ENCODE measurements at places on chromosomes 4 and X.

DNA sequence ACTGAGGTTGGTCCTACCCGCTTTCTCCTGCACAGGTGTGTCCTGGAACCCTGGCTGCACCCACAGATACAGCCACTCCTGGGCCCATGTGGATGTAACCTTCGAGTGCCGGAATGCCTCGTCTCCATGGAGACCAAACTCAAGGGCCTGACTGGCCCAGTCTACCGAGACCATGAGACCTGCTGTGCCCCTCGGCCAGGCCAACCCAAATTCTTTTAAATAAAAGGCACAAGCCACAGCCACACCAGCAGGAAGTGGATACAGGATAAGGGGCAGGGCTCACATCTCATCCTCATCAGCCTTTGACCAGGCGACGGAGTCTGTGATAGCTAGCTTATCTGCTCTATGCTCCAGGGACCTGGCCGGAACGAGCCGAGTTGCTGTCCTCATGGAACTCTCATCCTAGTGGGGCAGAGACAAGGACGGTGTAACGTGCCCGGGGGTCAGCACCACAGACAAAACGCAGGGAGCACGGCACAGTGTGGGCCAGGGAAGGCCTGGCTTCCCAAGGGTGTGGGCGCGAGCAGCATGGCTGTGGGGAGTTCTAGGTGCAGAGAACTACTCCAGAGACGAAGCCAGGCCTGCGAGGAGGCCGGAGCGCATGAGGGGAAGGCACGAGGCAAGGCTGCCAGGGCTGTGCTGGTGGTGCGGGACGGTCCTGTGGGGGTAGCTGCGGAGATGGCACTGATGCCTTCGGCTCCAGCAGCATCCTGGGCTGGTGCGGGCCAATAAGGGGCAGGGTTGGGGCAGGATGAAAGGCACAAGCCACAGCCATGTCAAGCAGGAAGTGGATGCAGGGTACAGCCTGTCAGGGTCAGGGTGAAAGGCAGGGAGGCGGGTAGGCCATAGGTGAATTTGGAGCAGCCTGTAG is 22.7 kb downstream of the NOP14 start:
- peaks cover 82% of the 10 kb centered on the region for H3K36me3 ChIP-seq
- DNase-seq: no peak
- H3K27ac ChIP-seq: no peak overlapping the region
- no peaks in the 10 kb centered on the region for H3K27me3 ChIP-seq

DNA sequence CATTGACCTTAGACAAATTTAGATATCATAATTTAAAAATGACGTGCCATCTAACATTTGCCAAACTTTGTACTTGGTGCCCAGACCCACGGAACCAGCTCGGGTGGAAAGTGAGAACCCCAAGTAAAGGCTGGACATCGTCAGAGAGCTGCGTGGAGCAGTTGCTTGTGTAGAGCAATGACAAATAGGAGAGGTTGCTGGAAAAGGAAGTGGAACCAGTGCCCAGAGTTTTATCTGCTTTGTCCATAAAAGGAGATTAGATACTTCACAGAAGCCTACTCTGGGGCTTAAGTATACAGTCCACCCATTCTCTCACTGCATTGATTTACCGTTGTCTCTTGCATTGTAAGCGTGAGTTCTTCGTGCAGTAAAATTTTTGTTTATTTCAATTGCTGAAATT is 5.4 kb upstream of the TBC1D1 start:
- no peak for DNase-seq
- no peaks in the 10 kb centered on the region for H3K36me3 ChIP-seq
- no peaks in the 10 kb centered on the region for H3K27me3 ChIP-seq
- peak overlapping the region; percentile 57 for H3K27ac ChIP-seq

GRCh38 chrX:103187953-103188475 is 26.9 kb upstream of the BEX4 start:
- no peak overlapping the region for H3K4me3 ChIP-seq
- no peak for DNase-seq
- no peaks in the 10 kb centered on the region for H3K36me3 ChIP-seq

- no peaks in the 10 kb centered on the region for H3K27me3 ChIP-seq
- H3K36me3 ChIP-seq: no peaks in the 10 kb centered on the region
- H3K4me1 ChIP-seq: no peaks in the 10 kb centered on the region
- DNase-seq: no peak
- H3K27ac ChIP-seq: no peak overlapping the region
- no peak overlapping the region for H3K4me3 ChIP-seq
Measured at GRCh38 chrX:43456063-43456462, 200.0 kb upstream of the MAOA start.

DNA sequence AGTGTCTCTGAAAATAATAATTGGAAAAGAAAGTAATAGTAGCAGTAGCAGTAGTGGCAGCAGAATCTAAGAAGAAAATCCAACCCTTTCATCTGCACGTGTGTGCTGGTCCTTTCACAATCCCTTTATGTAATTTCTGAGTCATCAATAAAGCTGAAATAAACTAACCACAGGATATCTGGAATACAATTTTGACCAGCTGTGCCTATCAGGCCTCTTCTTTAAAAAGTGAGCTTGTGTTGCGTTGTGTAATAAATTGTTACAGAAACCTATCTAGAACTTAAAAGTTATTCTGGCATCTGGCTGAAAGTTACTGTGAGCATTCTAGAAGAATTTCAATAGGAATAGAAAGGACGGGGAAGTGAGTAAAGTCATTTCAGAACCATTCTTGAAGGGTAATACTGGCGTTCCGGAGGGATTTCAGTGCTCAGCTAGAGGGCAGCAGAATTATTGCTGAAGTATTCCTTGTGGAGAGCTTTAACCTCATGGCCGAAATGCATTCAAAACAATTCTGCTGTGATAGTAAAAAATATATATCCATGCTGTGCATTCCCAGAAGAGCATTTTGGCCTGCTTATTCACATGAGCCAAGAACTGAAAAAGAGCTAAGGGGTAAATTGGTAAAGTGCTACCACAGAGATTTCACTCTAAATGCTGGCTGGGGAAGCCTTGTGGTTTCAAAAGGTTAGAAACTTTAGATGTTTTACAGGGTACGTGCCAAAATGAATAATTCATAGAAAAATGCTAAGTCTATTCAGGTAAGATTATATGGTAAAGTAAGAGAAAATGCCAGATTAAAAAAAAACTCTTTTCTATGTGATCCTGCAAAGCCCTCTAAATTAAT is 260.6 kb downstream of the NKX6-1 start:
- no peaks in the 10 kb centered on the region for H3K36me3 ChIP-seq
- no peak overlapping the region for H3K27ac ChIP-seq
- DNase-seq: no peak
- H3K4me3 ChIP-seq: no peak overlapping the region
- no peaks in the 10 kb centered on the region for H3K4me1 ChIP-seq

GRCh38 chr4:177380730-177381287 is 61.4 kb downstream of the AGA start:
- H3K36me3 ChIP-seq: no peaks in the 10 kb centered on the region
- DNase-seq: no peak
- no peak overlapping the region for H3K27ac ChIP-seq
- no peaks in the 10 kb centered on the region for H3K4me1 ChIP-seq
- no peaks in the 10 kb centered on the region for H3K27me3 ChIP-seq

DNA sequence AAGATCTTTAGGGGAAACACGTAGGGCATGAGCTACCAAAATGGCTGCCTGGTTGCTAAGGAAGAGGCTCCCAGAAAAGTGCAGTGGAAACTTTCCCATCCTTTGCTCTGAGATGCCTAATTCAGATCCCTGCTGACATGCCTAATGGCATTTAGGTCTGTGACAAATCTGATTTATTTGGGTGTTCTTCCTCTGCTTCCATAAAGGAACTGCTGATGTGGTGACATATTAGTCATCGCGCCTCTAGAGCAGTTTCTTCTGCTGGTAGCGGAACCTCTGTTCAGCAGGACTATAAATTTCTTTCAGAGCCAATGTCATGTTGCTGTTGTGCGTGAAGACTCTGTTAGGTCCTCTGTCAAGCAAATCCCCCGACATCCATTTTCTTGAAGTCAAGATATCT is 310.0 kb downstream of the PDHA2 start:
- no peak overlapping the region for H3K4me3 ChIP-seq
- H3K4me1 ChIP-seq: no peaks in the 10 kb centered on the region
- no peak overlapping the region for H3K27ac ChIP-seq

DNA sequence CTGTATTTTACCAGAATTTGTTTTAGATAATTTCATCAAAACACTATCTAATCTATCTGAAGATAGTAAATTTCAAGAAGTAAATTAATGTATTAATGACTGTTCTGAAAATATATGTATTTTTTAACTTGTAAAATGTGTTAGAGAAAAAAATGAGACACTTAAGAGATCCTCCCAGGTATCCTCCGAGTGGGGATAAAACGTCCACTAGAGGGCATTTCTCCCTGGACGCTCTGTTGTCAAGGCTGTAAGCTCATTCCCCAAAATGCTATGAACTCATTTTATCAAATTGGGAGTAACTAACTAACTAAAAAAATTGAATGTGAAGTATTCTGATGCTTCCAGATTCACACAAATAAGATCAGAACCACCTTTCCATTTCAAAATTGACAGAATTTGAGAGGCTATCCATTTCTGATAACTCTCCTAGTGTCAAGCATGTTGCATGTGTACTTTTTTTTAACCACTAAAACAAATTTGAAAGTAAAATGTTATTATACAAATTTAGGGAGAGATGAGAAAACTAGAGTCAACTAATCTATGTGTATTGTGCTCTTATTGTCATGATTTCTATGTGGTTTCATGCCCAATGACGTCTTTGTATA is 337.3 kb upstream of the HS3ST1 start:
- H3K4me1 ChIP-seq: no peaks in the 10 kb centered on the region
- DNase-seq: no peak
- no peaks in the 10 kb centered on the region for H3K27me3 ChIP-seq
- H3K36me3 ChIP-seq: no peaks in the 10 kb centered on the region
- H3K4me3 ChIP-seq: no peak overlapping the region

- no peak for DNase-seq
- H3K36me3 ChIP-seq: no peaks in the 10 kb centered on the region
- no peak overlapping the region for H3K27ac ChIP-seq
- H3K27me3 ChIP-seq: no peaks in the 10 kb centered on the region
- H3K4me1 ChIP-seq: no peaks in the 10 kb centered on the region
- no peak overlapping the region for H3K4me3 ChIP-seq
Measured at GRCh38 chr4:102299354-102300107, 45.8 kb downstream of the SLC39A8 start.

- no peaks in the 10 kb centered on the region for H3K4me1 ChIP-seq
- H3K4me3 ChIP-seq: no peak overlapping the region
- no peak overlapping the region for H3K27ac ChIP-seq
- no peak for DNase-seq
Measured at GRCh38 chr4:149113804-149114430, 671.7 kb upstream of the NR3C2 start.

GRCh38 chr4:42786350-42787078 is 106.0 kb upstream of the GRXCR1 start:
- H3K4me1 ChIP-seq: no peaks in the 10 kb centered on the region
- H3K36me3 ChIP-seq: no peaks in the 10 kb centered on the region
- H3K4me3 ChIP-seq: no peak overlapping the region
- no peak overlapping the region for H3K27ac ChIP-seq
- no peak for DNase-seq

DNA sequence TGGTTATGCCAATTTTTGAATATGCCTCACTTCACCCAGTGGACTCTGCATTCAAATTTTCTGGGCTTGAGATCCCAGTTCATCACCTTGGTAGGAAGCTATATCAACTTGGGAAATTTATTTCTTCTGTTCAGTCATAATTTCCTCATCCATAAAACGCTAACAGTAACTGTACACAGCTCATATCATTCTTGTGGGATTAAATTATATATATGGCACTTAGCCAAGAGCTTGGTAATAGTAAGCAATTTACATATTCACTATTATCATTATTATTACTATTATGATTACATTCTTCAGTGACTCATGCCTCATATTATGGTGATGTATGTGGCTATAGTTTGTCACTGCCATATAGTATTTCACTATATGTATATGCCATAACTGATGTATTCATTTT is 177.6 kb downstream of the CPE start:
- no peaks in the 10 kb centered on the region for H3K27me3 ChIP-seq
- no peaks in the 10 kb centered on the region for H3K36me3 ChIP-seq
- H3K4me1 ChIP-seq: no peaks in the 10 kb centered on the region
- no peak for DNase-seq
- H3K27ac ChIP-seq: no peak overlapping the region

DNA sequence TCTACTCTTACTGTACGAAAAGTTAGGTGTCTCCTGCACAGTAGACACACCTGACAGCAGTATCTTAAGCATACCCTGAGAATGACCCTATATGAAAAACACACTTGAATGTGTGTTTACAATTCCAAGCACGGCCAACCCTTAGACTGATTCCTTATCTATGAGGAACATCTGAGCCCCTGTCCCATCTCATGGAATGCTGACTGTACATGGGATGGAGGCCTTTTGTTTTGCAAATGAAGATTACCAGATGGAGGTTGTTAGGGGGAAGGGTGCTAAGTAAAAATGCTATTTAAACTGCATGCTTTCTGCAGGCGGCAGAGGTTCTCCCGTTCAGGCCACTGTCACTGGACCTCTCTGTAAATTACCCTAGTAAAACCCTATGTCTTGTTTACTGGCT is 2.2 kb downstream of the PAQR3 start:
- DNase-seq: no peak
- H3K27me3 ChIP-seq: no peaks in the 10 kb centered on the region
- no peak overlapping the region for H3K27ac ChIP-seq

- no peak overlapping the region for H3K4me3 ChIP-seq
- no peaks in the 10 kb centered on the region for H3K36me3 ChIP-seq
- no peaks in the 10 kb centered on the region for H3K4me1 ChIP-seq
- no peaks in the 10 kb centered on the region for H3K27me3 ChIP-seq
Measured at GRCh38 chrX:45046417-45046816, 154.3 kb downstream of the DIPK2B start.

DNA sequence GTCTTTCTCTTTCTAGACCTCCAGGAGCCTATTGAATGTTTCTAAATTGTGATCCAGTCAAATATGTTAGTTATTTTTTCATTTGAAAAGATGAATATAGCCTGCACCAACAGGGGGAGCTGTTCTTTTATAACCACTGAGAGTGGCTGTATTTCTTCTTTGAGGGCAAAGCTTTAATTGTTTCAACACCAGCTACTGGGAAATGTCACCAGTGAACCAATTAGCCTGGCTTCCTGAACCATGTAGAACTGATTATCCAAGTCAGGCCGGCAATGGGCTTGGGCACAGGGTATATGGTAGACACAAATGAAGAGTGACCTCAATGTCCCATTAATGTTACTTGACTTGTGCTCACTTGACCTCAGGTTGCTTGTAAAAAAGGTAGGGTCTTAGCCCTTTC is 4.8 kb upstream of the DAPP1 start:
- DNase-seq: no peak
- no peak overlapping the region for H3K27ac ChIP-seq
- H3K27me3 ChIP-seq: no peaks in the 10 kb centered on the region
- H3K36me3 ChIP-seq: no peaks in the 10 kb centered on the region
- H3K4me3 ChIP-seq: no peak overlapping the region

DNA sequence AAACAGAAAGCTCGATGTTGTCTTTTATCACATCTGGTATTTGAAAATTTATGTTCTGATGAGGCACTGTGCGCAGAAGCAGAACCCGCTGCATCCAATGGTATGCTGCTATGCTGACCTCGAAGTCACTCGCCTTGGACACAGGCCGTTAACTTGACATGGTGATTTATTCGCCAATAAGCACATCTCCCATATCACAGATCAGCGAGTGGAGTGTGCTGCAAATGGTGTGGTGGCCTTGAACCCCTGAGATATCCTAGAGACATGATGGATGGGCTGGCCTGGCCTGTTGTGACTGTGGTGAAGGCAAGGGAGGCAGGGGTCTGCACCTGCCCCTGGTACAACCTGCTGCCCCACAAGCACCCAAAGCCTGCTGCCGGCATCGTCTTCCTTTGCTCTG is 175.4 kb upstream of the FRG1 start:
- no peak for DNase-seq
- no peak overlapping the region for H3K4me3 ChIP-seq
- H3K27me3 ChIP-seq: no peaks in the 10 kb centered on the region
- no peaks in the 10 kb centered on the region for H3K36me3 ChIP-seq
- no peak overlapping the region for H3K27ac ChIP-seq
